ENCODE measurements at places on chromosomes 1 and 21. TPM values are rescaled to one million over a fixed set of nuclear protein-coding genes. Genes with fewer than 3 reads are reported as not detected.

DNA sequence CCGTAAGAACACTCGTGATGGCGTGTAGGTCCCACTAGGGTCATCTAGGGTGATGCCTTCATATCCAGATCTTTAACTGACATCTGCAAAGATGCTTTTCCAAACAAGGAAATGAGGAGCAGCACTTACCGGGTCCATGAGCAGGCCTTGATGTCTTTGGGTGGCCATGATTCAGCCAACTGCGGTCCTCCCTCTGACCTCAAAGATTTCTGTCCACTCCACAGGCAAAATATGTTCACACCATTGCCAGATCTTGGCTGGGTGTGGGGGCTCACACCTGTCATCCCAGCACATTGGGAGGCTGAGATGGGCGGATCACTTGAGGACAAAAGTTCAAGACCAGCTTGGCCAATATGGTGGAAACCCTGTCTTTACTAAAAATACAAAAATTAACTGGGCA is 18.2 kb downstream of the TRPM2 start:
- peaks cover 5% of the 10 kb centered on the region for H3K36me3 ChIP-seq
- DNase-seq, result no peak

DNA sequence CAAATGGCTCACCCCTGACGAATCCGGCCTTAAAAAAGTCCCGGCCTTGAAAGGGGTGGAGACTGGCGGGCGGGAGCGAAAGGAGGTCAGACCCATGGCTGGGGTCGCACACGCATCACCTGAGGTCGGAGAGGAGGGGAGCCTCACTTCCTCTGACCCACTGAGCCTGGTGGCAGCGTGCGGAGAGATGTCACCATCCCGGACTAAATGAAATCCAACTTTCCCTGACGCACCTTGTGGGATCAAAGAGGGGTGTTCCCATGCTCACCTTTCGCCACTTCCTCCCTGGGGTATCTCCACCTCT is 709 bp upstream of the SLC41A1 start:
- peaks cover 9% of the 10 kb centered on the region for H3K36me3 ChIP-seq
- no peak for DNase-seq
- H3K4me3 ChIP-seq, result peak overlapping the region; percentile 89

DNA sequence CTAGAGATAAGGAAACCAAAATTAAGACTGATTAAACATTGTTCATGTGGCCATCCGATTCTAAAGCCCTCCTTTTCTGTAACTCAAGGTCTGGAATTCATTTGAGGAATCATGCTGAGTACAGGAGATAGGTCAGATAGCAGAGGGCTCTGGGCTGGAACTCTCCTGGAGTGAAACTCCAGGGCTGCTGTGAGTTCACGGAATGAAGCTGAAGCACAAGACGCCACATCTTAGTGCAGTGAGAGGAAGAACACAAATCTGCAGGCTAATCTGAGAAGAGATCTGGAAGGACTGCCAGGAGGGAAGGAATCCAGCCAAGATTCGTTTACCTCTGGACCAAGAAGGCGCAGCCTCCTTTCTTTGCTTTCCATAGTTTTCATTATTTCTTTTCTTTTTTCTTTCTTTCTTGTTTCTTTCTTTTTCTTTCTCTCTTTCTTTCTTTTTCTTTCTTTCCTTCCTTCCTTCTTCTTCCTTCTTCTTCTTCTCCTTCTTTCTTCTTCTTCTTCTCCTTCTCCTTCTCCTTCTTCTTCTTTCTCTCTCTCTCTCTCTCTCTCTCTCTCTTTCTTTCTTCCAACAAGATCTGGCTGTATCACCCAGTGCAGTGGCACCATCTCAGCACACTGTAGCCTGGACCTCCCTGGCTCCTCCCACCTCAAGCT is 74.8 kb upstream of the ATP1B1 start:
- DNase-seq, result no peak
- H3K36me3 ChIP-seq, result no peaks in the 10 kb centered on the region
- H3K27me3 ChIP-seq, result no peaks in the 10 kb centered on the region
- H3K27ac ChIP-seq, result no peak overlapping the region
- no peak overlapping the region for H3K4me3 ChIP-seq

DNA sequence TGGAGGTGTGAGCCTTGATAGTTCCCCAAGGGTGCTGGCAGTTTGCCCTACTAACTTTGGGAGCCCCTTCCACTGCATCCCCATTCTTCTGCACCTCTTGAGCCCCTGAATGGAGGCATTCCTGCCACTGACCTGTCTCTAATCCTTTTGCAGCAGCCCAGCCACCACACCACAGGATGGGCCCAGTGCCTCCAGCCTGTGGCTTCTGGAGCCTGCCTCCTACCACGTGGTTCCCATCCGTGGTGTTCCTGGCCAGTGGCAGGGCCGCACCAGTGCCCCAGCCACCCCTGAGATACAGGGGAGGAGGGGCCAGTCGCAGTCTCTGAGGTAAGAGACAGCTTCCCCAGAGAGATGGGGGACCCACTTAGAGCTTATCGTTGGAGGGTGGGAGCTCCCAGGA is 14.4 kb downstream of the INAVA start:
- H3K27ac ChIP-seq, result no peak overlapping the region
- H3K4me3 ChIP-seq, result no peak overlapping the region
- no peak for DNase-seq
- peaks cover 10% of the 10 kb centered on the region for H3K4me1 ChIP-seq
- no peaks in the 10 kb centered on the region for H3K36me3 ChIP-seq
- no peaks in the 10 kb centered on the region for H3K27me3 ChIP-seq

DNA sequence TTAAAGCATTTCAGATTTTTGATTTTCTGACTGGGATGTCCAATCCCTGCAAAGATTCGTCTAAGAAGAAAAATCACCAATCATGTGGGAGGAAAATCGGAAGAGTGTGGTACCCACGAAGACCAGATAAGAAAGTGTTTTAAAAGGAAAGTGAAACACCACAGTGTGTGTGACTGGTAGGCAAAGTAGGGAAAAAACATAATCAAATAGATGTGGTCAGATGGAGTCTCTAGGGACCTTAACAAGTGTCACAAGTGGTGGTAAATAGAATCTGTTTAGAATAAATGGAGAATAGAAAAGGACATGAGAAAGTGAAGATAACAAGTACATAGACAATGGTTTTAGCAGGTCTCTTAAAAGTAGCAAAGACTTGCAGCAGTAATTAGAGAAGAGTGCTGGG is 154.6 kb downstream of the SLC30A10 start:
- H3K27ac ChIP-seq, result no peak overlapping the region
- no peaks in the 10 kb centered on the region for H3K4me1 ChIP-seq
- no peak overlapping the region for H3K4me3 ChIP-seq
- no peaks in the 10 kb centered on the region for H3K27me3 ChIP-seq
- DNase-seq, result no peak

GRCh38 chr1:222441066-222441465 is 106.8 kb downstream of the HHIPL2 start:
- H3K4me1 ChIP-seq, result peaks cover 12% of the 10 kb centered on the region
- H3K27ac ChIP-seq, result no peak overlapping the region
- H3K36me3 ChIP-seq, result no peaks in the 10 kb centered on the region
- no peak for DNase-seq
- H3K27me3 ChIP-seq, result no peaks in the 10 kb centered on the region
- H3K4me3 ChIP-seq, result no peak overlapping the region

DNA sequence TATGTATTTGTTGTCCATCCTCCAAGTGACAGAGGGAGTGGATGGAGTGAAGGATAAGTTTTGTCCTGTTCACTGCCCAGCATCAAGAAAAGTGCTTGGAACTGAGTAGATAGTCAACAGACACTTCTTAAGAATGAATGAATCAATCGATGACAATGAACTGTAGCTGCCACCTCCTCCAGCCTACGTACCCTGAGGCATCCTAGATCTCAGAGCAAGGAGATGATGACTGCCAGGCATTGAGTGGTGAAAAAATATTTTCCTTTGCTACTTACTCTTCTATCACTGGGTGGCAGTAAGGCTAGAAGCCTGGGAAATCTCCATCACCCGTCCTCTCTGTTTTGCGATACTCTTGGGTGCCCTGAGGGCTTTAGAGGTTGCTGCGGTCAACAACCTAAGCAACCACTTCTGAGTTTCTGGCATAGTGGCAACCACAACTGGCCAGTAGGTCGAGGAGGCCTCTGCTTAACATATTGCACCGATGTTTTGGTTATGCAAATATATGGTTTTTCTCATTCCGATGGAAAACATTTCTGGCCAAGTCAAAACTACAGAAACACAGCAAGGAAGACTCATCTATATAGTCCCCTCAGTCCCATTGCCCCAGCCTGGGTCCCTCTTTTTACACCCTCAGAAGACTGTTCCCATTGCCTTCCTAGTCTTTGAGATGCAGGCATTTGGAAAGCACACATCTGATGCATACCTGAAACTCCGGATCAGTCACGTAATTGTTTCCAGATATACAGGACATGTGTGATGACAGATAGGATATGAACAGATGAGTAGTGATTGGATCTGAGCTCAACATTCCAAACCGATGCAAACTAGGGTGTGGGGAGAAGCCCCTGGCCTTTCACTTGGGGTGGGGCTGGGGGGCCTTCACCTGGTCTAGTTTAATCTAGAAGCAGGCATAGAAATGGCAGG is 136.8 kb downstream of the RUNX1 start:
- DNase-seq, result no peak
- peaks cover 4% of the 10 kb centered on the region for H3K36me3 ChIP-seq
- H3K4me3 ChIP-seq, result no peak overlapping the region
- no peaks in the 10 kb centered on the region for H3K27me3 ChIP-seq

DNA sequence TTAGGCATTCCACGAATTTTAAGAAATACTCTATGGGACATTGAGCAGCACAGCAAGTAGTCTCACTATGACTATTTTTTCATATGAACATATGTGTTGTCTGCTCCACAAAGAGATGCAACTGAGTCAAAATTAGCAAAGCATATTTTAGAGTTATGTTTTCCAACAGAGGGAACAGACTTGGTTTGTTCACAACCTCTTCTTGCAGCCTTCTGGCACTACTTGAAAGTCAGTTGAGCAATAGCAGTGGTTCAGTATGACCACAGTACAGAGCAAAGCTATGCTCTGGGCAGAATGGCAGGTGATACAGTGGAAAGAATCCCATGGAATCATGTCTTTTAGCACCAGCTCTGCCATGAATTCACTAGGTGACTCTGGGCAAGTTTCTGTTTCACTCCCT is 5.2 kb downstream of the CCN1 start:
- DNase-seq, result no peak
- no peak overlapping the region for H3K27ac ChIP-seq
- peaks cover 39% of the 10 kb centered on the region for H3K27me3 ChIP-seq

DNA sequence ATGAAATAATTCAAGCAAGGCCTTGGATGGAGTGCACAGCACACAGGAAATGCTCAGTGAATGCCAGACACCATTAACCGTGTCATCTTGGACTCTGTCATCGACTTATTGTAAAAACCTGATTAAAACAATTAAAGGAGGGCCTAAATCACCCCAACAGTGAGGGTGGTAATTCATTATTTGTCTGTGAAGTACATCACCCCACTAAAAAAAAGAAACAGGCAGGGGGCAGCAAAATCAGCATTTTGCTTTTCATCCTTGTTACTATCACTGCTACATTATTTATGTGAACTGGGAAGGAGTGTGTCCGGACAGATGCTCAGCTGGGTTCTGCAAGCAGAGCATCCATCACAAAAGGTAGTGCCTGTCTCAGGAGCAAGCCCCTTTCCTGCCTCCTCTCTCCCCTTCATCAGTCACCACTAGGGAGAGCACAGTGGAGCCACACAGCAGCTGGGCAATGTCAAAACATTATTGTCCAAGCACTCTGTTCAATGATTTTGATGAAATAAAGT is 98.5 kb downstream of the RERE start:
- no peak overlapping the region for H3K4me3 ChIP-seq
- no peak for DNase-seq
- H3K36me3 ChIP-seq, result peaks cover 4% of the 10 kb centered on the region
- H3K4me1 ChIP-seq, result peaks cover 9% of the 10 kb centered on the region
- no peaks in the 10 kb centered on the region for H3K27me3 ChIP-seq

GRCh38 chr1:195195423-195196057 is 1412.7 kb downstream of the KCNT2 start:
- no peaks in the 10 kb centered on the region for H3K27me3 ChIP-seq
- H3K4me3 ChIP-seq, result no peak overlapping the region
- no peaks in the 10 kb centered on the region for H3K36me3 ChIP-seq
- H3K27ac ChIP-seq, result no peak overlapping the region
- peaks cover 2% of the 10 kb centered on the region for H3K4me1 ChIP-seq

SAMSN1 gene
- total RNA-seq, result 113 TPM

CA14 gene
- not detected for total RNA-seq

SEMA4A gene
- 16.1 TPM for total RNA-seq

All from activated naive CD8-positive, alpha-beta T cell treated with anti-CD3 and anti-CD28 coated beads for 36 hours (primary cell).